Activated CD4-positive, alpha-beta T cell treated with anti-CD3 and anti-CD28 coated beads, Interleukin-2, amount 50 U/mL, for 4 hours (primary cell): ENCODE measurements at places on chromosomes 1 and 21.

- no peak for DNase-seq
These were observed 770.9 kb upstream of the TPTE start for GRCh38 chr21:9750341-9751086.

GRCh38 chr1:158422212-158422611 is 3.8 kb downstream of the OR10K2 start:
- DNase-seq = no peak

- no peak for DNase-seq
These were observed 588.1 kb downstream of the DPYD start for GRCh38 chr1:97332716-97333115.

- no peak for DNase-seq
These were observed 6.0 kb downstream of the CCDC24 start for GRCh38 chr1:43997295-43997999.

DNA sequence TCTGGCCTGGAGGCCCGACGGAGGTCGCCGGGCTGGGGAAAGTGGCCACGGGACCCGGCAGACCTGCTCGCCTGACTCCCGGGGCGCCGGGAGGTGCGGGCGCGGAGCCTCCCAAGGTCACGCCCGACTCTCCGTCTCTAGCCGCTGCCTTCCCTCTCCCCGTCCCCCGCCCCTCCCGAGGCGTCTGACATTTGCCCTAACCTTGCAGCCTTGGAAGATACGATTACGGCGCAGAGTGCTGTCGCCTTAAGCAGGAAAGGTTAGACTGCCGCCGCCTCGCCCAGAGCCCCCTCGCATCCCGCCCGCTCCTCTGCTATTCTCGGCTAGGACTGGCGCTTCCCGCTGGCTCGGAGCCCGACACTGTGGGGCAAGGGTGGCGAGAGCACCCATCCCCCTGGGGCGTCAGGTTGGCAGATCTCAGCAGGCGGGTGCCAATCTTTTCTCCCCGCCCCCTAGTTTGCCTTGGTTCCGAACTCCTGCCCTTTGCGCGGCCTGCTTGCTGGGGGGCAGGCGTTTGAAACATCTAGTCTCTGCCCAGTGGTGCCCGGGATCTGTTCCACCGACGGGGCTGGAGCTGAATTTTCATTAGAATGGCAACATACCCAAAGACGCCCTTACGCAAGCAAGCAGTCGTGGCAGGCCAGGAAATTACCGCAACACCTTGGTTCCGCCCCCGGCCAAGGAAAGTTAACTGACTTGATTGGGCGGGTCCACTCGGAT is 835 bp downstream of the PGM1 start:
- DNase-seq = peak; percentile 75
